ENCODE measurements at places on chromosomes 16 and 17.

GRCh38 chr17:74467221-74467951 is 952 bp downstream of the CD300A start:
- no peaks in the 10 kb centered on the region for H3K27me3 ChIP-seq
- peak overlapping the region; percentile 27 for H3K27ac ChIP-seq
- peaks cover 25% of the 10 kb centered on the region for H3K4me1 ChIP-seq
- no peaks in the 10 kb centered on the region for H3K36me3 ChIP-seq

DNA sequence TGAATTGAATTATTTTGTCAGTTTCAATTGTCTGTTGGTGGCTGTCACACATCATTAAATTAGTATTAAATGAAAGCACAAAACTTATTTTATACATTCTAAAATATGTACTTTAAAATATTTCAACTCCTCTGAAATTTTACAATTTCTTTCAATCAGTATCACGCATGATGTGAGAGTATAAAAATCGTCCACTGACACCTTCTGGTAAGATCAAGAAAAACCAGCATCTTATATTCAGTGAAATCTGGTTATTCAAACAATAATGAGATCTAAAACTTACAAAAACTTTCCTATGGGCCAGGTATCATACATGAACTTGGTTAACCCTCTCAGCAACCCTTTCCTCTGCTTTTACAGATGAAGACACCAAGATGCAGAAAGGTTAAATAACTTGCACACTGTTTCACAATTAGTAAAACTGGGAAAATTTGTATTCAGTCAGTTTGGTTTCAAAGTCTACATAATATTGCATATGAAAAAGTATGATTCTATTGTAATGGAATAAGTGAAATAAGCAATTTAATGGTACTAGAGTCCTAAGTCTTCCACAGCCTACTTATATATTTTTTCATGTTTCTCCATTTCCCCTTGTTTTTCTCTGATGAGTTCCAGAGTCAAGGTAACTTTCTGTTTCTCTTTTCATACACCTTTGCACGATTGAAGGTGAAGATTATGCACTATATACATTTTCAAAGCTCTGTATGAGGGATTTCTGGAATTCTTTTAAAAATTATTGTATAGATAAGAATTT is 58.7 kb downstream of the EFCAB5 start:
- DNase-seq = no peak
- peaks cover 11% of the 10 kb centered on the region for H3K4me1 ChIP-seq
- no peak overlapping the region for H3K4me3 ChIP-seq
- no peaks in the 10 kb centered on the region for H3K27me3 ChIP-seq
- no peak overlapping the region for H3K27ac ChIP-seq
- no peaks in the 10 kb centered on the region for H3K36me3 ChIP-seq

DNA sequence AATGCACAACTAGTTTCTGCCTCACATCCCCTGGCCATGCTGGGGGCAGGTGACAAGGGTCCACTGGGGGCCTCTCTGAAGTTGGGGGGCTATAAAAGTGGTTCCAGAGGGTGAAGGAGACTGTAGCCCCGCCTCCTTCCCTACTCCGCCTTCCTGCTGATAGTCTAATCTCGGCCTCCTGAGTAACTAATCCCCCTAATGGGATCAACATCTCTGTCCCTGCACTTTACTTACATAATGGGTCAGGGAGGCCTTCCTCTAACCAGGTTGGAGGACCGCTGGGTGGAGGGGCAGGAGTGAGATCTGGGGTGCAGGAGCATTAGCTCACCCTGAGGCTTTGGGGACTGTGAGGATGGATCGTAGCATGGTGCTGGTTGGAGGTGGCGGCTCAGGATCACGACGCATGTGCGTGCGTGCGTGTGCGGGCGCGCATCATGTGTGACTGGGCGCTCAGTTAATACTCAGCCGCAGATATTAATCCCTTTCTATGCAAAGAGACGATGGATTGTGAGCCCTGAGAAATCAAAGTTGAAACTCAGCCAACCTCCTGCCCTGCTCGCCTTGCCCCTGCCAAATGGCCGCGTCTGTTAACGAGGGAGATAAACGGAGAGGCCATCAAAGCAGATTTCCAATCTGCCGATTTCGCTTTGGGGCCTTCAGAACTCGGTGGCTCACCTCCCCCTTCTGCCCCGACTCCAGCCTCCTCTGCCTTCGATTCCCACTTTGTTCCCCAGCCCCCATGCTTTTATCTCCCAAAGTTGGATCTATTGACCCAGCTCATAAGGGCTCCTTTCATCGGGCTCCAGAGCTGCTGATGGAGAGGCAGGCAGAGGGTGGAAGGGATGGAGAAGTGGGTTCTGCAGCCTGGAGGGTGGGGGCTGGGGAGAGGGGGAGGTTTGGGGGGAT is 107.3 kb downstream of the SDK2 start:
- H3K36me3 ChIP-seq = no peaks in the 10 kb centered on the region
- H3K4me1 ChIP-seq = peaks cover 2% of the 10 kb centered on the region
- DNase-seq = no peak
- H3K27ac ChIP-seq = no peak overlapping the region

DNA sequence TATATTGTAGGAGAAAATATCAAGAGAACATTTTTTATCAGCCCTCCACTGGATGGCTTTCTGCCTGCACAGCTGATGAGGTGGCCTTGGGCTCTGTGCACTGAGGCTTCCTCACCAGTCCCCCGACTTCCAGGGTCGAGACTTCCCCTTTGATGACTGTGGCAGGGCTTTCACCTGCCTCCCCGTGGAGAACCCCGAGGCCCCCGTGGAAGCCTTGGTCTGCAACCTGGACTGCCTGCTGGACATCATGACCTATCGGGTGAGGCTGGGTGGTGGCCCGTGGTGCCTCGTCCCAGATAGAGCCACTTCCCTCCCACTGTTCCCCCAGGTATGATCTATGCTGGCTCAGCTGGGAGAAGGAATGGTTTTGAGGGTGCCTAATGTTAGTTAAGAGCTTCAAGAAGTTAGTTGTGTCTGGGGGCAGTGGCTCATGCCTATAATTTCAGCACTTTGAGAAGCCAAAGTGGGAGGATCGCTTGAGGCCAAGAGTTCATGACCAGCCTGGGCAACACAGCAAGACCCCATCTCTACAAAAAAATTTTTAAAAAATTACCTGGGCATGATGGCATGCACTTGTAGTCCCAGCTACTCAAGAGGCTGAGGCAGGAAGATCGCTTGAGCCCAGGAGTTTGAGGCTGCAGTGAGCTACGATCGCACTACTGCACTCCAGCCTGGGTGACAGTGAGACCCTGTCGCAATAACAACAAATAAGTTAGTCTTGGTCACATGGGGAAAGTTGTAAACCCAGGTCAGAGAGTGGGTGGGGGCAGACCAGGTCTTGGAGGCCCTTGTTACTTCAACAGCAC is 11.8 kb downstream of the FCSK start:
- H3K27me3 ChIP-seq = no peaks in the 10 kb centered on the region
- no peak overlapping the region for H3K4me3 ChIP-seq
- DNase-seq = no peak
- H3K27ac ChIP-seq = no peak overlapping the region
- peaks cover 4% of the 10 kb centered on the region for H3K36me3 ChIP-seq
- no peaks in the 10 kb centered on the region for H3K4me1 ChIP-seq

GRCh38 chr16:10688291-10688690 is 6.4 kb downstream of the TEKT5 start:
- no peak overlapping the region for H3K4me3 ChIP-seq
- H3K36me3 ChIP-seq = no peaks in the 10 kb centered on the region
- DNase-seq = no peak
- no peaks in the 10 kb centered on the region for H3K4me1 ChIP-seq
- peaks cover 16% of the 10 kb centered on the region for H3K27me3 ChIP-seq
- no peak overlapping the region for H3K27ac ChIP-seq

DNA sequence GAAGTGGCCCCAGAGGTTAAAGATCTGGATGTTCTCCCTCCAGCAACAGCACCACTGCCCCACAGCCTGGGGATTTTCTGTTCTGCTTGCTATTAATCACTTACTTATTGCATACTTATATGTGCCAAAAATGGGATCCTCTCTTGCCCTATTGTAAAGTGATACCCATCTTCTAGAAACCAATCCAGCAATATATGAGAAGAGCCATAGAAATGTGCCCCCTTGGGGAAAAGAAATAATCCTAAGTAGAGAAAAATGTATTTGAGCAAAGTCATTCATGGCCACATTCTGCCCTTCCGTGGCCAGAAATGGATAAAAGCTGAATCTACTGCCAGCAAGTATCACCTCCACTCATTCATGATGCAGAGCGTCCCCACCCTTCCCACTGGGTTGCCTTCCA is 20.9 kb downstream of the SOST start:
- DNase-seq = no peak
- no peaks in the 10 kb centered on the region for H3K4me1 ChIP-seq
- H3K36me3 ChIP-seq = no peaks in the 10 kb centered on the region
- peaks cover 17% of the 10 kb centered on the region for H3K27me3 ChIP-seq
- no peak overlapping the region for H3K27ac ChIP-seq
- no peak overlapping the region for H3K4me3 ChIP-seq

GRCh38 chr17:78501241-78502036 is 75.8 kb downstream of the DNAH17 start:
- H3K27ac ChIP-seq = no peak overlapping the region
- H3K27me3 ChIP-seq = no peaks in the 10 kb centered on the region
- DNase-seq = no peak
- no peaks in the 10 kb centered on the region for H3K4me1 ChIP-seq

GRCh38 chr17:82037889-82038195 is 345 bp upstream of the DCXR start:
- no peak for DNase-seq
- peaks cover 23% of the 10 kb centered on the region for H3K4me1 ChIP-seq
- no peaks in the 10 kb centered on the region for H3K27me3 ChIP-seq
- H3K36me3 ChIP-seq = peaks cover 7% of the 10 kb centered on the region

GRCh38 chr17:66753126-66753920 is 81.6 kb upstream of the CACNG5 start:
- H3K4me1 ChIP-seq = no peaks in the 10 kb centered on the region
- H3K27me3 ChIP-seq = no peaks in the 10 kb centered on the region
- peaks cover 45% of the 10 kb centered on the region for H3K36me3 ChIP-seq

GRCh38 chr16:59044616-59045015 is 310.5 kb upstream of the GOT2 start:
- no peak overlapping the region for H3K4me3 ChIP-seq
- H3K4me1 ChIP-seq = no peaks in the 10 kb centered on the region
- no peak overlapping the region for H3K27ac ChIP-seq
- no peak for DNase-seq

- H3K4me3 ChIP-seq = no peak overlapping the region
- no peak for DNase-seq
- H3K27me3 ChIP-seq = no peaks in the 10 kb centered on the region
- no peaks in the 10 kb centered on the region for H3K36me3 ChIP-seq
- no peak overlapping the region for H3K27ac ChIP-seq
Measured at GRCh38 chr17:10061111-10061845, 137.1 kb downstream of the GAS7 start.

GRCh38 chr16:51150888-51151320 is at the start of gene SALL1:
Gene SALL1, minus strand, starts transcription at chr16:51151270. Its CDS starts 29 bp downstream, at chr16:51151241.
- H3K27me3 ChIP-seq = peaks cover 63% of the 10 kb centered on the region
- no peak within 1 kb of the TSS for H3K4me3 ChIP-seq
- H3K4me1 ChIP-seq = peaks cover 12% of the 10 kb centered on the region
- no peak within 1 kb of the TSS for H3K27ac ChIP-seq
- DNase-seq = no peak

- H3K27ac ChIP-seq = no peak overlapping the region
- peaks cover 15% of the 10 kb centered on the region for H3K27me3 ChIP-seq
- no peak overlapping the region for H3K4me3 ChIP-seq
- H3K36me3 ChIP-seq = no peaks in the 10 kb centered on the region
Measured at GRCh38 chr17:49926886-49927285, 42.1 kb upstream of the DLX4 start.

DNA sequence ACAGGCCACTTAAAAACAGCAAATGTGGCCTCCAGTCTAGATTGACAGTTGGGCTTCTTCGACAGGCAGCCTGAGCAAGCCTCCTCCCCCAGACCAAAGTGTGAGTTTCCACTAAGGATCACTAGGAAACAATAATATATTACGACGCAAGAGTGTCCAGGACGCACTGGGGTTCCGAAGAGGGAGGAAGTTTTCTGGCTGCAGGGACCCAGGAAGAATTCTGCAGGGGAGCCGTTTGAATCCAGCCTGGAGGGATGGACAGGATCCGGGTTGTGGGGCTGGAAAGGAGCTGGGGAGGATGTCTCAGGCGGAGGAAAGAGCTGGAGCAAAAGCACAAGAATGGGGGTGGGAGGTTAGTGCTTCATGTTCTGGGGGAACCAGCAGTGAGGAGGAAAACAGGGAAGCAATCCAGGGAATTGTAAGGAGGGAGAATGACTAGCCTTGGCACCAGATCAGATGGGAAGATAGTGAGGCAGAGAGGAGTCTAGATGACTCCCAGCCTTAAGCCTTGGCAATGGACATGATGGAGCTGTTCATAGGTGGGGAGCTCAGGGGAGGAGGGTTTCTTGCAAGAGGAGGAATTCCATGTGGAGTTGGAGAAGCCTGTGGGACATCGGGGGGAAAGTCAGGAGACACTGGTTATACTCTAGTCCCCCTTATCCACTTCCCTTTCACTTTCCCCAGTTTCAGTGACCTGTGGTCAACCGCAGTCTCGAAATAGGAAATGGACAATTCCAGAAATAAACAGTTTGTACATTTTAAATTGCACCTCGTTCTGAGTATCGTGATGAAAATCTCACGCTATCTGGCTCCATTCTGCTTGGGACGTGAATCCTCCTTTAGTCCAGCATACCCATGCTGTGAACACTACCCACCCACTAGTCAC is 26.6 kb downstream of the NGFR start:
- H3K36me3 ChIP-seq = no peaks in the 10 kb centered on the region
- no peak for DNase-seq
- no peaks in the 10 kb centered on the region for H3K27me3 ChIP-seq
- peaks cover 8% of the 10 kb centered on the region for H3K4me1 ChIP-seq
- H3K27ac ChIP-seq = no peak overlapping the region

DNA sequence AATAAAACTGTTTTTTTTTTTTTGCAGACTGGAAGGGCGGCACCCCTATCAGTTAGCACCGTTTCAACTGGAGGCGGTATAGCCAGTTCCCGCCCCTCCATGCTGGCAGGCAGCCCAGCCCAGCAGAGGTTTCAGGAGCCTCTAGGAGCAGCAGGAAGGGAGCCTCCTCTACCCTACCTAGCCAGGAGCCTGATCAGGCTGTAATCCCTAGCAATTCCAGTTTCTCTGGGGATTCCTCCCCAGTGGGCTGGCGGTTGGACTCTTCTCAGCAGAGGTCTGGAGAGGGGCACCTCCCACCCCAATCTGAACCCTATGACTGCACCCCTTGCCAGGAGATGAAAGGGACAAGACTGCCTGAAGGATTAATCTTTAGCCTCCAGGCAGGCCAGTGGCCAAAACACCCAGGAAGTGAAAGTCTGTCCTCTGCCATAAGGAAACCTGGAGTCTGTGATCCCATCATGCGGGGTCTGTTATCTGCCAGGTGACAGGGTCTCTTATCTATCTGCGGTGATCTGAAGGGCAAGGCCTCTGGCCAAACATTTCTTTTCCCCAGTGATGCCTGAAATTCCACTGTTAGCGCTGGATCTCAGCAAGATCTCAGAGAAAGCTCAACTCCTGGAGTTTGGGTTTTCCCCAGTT is 4.9 kb upstream of the CDH1 start:
- no peak overlapping the region for H3K4me3 ChIP-seq
- DNase-seq = no peak
- H3K4me1 ChIP-seq = peaks cover 2% of the 10 kb centered on the region
- no peaks in the 10 kb centered on the region for H3K36me3 ChIP-seq
- H3K27ac ChIP-seq = no peak overlapping the region

DNA sequence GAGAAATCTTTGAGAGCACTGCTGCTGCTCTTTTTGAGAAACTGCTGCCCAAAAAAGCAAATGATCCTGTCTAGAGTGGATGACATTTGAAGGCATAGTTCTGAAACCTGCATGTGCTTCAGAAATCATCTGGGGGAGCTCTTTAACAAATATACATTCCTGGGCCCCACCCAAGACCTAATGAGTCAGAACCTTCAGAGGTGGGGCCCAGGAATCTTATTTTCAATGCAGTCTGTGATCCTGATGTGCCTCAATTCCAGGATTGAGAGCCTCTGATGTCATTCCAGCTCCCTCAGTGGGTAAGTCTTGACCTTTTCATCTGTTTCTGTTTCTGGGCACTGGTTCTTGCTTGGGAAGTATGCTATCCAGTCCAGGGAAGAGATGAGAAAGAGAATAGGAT is 42.3 kb downstream of the HNF1B start:
- H3K36me3 ChIP-seq = no peaks in the 10 kb centered on the region
- no peak overlapping the region for H3K4me3 ChIP-seq
- DNase-seq = no peak
